Caki2 (cell line): ENCODE measurements at places on chromosomes 1 and 21. TPM values are rescaled to one million over a fixed set of nuclear protein-coding genes. Genes with fewer than 3 reads are reported as not detected.

DNA sequence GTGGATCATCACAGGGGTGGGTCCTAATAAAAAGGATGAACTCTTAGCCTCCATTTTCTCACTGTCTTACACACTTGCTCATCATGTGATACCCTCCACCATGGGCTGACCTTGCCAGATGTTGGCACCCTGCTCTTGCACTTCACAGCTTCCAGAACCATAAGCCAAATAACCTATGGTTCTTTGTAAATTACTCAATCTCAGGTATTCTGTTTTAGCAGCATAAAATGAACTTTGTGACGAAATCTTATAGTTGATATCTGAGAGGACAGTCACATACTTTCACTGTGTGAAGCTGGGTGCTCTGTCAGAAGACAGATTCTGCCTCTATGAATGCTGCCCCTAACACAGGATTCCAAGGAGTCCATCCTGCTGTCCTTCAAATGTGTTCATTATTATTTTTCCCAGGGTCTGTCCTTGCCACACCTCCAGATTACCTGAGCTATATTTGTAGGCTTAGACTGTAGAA, 13.8 kb downstream of the DUSP10 start:
- DNase-seq: no peak

LCE3D gene
- total RNA-seq: not detected in 2 replicates

CDK18 gene
- 4.5 and 17.4 TPM in 2 replicates for total RNA-seq

DNA sequence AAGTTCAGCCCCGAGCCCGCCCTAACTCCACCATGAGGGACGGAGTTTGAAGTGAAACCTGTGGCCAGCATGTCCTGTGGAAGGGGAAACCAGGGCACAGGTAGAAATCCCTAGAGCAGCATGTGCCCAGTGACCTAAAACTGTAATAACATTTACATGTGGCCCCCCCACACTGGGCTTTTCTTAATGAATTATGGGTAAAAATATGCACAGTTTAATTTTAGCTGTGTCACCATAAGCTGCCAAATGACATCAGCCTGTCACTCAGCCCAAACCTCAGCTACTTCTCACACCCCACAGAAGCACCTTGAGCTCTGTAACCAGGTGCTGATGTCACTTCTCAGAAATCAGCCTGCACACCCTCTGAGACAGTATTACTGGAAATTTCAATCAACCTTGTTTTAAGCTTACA, 50.0 kb upstream of the SLC19A1 start:
- DNase-seq: no peak

- DNase-seq: no peak
These were observed 555.8 kb downstream of the PLA2G4A start for GRCh38 chr1:187384504-187384903.

DNA sequence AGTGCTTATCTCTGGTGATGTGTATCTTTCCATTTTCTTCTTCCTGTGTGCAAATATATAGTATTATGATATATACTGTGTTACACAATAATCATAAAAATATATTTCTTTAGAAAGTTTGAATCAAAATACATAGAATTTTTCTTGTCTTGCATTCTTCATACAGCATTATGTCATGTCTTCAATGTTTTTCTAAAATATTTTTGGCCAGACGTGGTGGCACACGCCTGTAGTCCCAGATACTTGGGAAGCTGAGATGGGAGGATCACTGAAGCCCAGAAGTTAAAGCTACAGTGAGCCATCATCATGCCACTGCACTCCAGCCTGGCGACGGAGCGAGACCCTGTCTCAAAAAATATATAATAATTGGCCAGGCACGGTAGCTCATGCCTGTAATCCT, 41.6 kb downstream of the IL6R start:
- no peak for DNase-seq

C1orf115 gene
- total RNA-seq: 11.2 and 22.0 TPM in 2 replicates

OLFML2B gene
- total RNA-seq: 20.5 and 22.7 TPM in 2 replicates

- DNase-seq: no peak
These were observed 15.4 kb upstream of the SAMD13 start for GRCh38 chr1:84286071-84286470.

- DNase-seq: no peak
These were observed 5.0 kb downstream of the C4BPA start for GRCh38 chr1:207109004-207109403.

DNA sequence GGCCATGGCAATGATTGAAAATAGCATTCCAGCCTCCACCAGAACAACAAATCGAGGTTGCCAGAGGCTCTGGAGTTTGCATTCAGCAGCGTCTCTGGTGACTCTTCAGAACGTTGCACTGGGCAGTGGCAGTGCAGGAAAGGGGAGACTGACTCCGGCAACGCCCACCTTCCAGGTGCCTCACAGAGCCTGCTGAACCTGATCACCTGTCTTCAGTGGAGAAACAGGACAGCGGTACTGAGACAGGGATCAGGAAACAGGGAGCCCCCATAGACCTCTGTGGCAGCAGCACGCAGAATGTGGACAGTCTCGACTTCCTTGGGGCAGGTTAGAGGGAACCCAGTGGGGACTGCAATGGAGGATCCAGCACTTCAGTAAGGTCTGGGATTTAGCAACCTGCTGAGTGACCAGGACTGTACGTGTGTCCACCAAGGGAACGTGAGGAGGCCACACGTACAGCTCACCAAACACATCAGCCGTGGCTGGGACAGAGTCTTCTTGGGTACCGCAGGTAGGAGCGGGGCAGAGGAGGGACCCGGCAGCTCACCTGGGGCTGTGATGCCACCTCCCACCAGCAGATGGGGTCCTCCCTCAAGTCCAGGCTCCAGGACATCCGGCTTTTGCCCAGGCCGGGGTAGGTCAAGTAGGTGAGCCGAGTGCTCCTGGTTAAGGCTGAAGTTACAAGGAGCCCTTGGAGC, 128.6 kb downstream of the PRDM2 start:
- no peak for DNase-seq

- DNase-seq: no peak
These were observed 35.0 kb upstream of the JAK1 start for GRCh38 chr1:65001231-65001792.

GRCh38 chr1:21307663-21308305, 17.5 kb upstream of the ECE1 start:
- DNase-seq: no peak

DNA sequence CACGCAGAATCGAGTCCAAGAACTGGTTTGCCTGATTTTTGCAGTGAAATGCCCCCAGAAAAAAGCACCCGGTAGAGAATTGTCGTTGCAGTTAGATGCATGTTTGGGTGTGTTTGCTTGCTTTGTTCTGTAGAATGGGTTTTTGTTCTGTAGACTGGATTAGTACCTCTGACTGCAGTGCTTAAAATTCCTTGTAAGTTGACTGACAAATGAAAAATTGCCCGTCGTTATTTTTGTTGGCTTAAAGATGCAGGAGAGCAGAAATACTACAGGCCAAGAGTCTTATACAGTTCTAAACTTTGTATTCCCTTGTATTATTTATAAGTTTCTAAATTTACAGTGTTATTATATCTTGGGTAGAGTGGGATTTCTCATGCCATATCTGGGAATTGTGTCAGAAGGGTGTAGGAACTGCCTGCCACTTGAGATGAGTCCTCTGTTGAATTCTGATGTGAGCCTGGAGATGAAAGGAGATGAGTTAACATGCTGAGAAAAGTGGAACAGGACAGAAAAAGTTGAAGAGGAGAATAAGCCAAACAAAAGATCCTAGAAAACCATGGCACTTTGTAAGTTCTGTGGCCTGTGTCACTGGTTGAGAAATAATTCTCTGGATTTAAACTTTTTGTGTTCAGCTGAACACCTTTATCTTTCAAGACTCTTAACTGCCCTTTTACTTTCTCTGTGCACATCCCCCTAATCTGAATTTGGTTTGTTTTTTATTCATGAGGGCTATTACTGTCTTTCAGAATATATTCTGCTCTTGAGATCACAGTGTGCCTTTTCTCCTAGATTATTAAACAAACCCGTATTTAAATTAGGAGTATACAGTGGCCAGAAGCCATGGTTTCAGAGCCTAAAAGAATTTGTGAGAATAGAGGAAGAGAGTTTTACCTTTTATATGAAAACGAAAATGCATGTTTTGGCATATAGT, 1.4 kb downstream of the DESI2 start:
- no peak for DNase-seq

SLAMF7 gene
- not detected in 2 replicates for total RNA-seq
